GF-D8 (cell line): ENCODE measurements at places on chromosomes 6 and 20.

DNA sequence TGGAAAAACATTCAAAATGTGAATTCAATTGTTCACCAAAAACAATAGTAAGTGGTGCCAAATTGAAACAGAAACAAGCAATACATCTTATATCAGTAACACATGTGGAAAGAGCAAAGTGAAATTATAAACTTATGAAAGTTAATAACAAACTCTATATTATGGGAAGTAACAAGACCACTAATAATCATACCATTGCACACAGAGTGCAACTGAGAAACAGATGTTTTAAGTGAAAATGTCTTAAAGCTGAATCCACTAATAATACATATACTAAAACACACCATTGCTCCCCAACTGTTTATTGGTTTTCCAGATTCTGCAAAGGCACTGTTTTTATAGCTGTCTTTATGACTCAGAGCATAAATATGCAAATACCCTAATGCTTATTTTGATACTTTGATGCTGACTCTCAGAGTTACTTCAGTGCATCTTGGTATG lies 292.3 kb downstream of the RFPL4B start:
- DNase-seq, result no peak

DNA sequence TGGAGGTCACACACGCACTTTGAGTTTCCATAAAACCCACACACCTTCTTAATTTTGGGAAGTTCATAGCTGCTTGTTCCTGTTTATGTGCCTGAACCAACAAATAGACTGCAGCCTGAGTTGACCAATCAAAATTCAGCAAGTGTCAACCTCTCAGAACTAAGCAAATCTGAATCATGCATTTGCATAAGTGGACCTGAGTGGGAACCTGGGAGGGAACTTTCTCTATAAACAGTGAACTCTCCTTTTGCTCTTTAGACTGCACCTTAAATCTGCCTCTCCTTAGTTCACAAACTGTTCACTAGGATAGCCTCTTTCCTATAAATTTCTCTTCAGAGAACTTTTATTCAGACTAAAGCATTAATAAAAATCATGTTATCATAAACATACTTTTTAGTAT lies 37.9 kb downstream of the SLC17A1 start:
- DNase-seq, result no peak

- no peak for DNase-seq
These were observed 30.4 kb downstream of the TCF21 start for GRCh38 chr6:133919362-133919761.

DNA sequence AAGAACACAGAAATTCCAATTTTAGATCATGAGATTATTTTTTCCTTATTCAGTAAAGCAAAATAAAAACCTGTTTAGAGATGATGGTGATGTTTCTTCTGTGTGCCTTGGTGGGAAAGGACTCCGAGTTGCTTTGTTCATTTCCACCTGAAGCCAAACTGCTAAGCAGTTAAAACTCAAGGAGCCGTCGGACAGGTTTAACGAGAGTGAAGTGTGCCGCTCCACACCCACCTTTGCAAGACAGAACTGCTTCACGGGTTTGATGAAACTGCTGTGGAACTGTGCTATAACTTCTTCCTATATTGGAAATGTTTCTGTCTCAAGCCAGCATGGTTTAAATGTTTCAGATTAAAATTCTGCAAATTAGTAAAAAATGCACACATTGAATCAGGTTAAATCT lies 9.2 kb upstream of the DSP start:
- DNase-seq, result no peak
